ENCODE measurements at places on chromosomes 11 and 22.

DNA sequence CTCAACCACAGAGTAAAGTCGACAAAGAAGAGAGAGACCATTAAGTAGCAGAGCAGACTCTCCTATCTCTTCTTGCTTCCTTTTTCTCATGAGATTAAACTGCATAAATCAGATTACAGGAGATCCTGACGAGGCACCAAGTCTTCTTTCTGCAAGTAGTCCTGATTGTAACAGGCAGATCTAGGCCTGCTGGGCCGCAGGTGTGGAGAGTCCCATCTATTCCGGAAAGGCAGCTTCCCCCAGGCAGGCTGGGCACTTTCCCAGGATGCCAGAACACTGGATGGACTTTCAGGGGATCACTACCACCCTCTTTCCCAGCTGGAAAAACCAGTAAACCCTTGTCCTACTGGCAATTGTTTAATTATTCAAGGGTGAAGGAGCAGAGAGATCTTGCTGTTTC is 173.0 kb upstream of the CADM1 start:
- no peak for DNase-seq

- no peak for DNase-seq
Observed at GRCh38 chr22:43917521-43917920, 6.1 kb upstream of the PNPLA3 start.

- DNase-seq = no peak
Observed at GRCh38 chr11:2519862-2520735, 75.3 kb downstream of the KCNQ1 start.

DNA sequence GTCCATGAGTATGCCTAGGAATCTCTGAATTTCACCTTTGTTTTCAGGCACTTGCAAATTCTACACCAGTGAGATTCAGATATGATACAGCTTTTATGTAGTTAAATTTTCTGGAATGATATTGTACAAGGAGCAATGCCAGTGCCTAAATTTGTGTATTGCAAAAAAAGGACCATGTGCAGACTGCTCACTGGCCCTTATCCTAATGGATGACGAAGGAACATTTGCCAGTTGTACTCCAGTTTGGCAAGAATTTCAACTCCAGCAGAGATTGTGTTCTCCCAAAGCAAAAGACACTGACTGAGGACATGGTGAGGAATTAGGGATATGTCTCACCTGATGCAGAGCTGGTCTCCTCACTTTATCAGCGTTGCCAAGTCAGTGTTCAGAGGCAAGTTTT is 8.6 kb downstream of the NAT10 start:
- DNase-seq = no peak

DNA sequence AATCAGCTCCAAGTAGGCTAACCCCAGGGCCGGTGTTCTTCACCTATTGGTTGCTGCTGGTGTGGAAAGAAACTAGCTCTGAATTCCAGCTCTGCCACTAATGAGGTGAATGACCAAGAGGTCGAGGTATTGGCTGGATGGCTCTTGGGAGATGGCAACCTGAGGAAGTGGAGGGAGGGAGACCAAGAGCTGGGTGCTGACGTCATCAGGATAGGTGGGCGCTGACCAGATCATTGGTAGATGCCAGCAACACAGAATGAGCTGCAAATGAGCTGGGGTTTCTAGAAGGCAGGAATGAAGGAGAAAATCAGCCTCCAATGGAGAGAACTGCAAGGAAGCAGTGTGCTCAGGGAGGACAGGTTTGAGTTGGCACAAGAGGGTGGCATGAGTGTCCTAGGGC is 14.7 kb upstream of the CSF2RB start:
- DNase-seq = no peak

DNA sequence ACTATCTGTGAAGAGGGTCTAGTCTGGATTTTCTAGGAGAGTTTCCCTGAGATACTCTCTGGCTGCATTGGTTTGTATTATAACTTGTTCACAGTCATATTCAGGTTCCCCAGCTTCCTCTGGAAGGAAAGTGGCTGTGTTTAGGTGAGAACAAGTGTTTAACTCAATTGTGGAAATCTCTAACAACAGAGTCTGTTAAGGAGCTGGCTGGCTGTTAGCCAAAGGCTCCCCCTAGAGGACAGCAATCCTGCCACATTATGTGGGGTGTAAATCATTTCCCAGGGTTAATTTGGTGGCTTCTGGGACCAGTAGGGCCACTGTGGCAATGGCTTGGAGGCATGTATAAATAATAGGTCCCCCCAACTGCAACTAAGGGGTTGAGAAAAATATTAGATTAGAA is 18.4 kb downstream of the MS4A6E start:
- no peak for DNase-seq

GRCh38 chr11:2105511-2105910 is 33.7 kb downstream of the IGF2 start:
- no peak for DNase-seq

- DNase-seq = no peak
Observed at GRCh38 chr11:11208994-11209393, 144.1 kb downstream of the CSNK2A3 start.

DNA sequence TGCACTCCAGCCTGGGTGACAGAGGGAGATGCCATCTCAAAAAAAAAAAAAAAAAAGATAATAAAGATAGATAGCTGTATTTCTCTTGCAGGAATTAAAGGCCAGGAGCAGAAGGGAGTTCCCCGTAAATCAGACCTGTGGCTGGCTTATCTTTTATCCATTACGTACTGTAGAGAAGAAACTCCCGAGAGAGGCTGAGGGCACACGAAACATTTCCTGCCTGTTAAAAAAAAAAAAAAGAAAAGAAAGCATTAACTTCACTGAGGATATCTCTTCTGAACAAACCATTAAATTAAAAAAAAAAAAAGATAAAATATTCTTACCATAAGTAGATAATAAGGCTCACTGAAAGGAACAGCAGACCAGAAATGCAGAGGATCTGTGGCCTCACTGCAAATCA is 22.5 kb downstream of the P4HA3 start:
- DNase-seq = no peak

- no peak for DNase-seq
Observed at GRCh38 chr11:65362966-65363365, 8.4 kb downstream of the TIGD3 start.

- no peak for DNase-seq
Observed at GRCh38 chr11:104692751-104693150, 205.5 kb downstream of the CASP12 start.

DNA sequence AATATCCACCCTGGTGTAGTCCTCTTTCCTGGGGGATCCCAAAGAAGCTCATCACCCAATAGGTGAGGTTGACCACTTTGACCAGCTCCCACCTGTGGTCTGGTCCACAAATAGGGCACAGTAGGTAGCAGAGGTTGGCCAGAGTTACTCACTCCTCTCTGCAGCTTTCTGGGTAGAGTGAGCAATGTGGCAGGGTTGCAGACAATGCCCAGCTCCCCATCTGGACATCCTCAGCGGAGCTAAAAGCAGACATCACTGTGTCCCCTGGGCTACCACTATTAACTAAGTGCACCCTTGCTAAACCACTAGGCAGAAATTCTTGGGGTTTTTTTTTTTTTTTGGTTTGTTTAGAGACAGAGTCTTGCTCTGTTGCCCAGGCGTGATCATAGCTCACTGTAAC is 48.4 kb upstream of the TP53I11 start:
- DNase-seq = no peak

- no peak for DNase-seq
Observed at GRCh38 chr11:94650756-94651155, 83.6 kb downstream of the PIWIL4 start.

DNA sequence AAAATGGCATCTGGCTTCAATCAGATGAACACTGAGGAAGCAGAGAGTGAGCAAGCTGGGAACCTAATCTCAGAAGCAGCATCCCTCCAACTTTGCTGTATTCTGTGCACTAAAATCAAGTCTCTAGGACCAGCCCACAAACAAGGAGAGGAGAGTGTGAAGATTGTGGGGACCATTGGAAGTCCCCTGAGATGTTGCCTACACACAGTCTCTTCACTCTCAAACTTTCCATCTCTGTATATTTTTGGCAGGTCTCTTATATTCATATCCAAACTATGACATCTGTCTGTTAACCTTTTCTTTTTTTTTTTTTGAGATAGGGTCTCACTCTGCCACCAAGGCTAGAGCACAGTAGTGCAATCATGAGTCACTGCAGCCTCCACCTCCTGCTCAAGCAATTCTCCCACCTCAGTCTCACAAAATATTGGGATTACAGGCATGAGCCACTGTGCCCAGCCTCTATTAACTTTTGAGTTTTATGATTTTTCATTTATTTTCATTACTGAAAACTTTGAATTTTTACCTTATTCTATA is 1096.4 kb downstream of the TBC1D22A start:
- DNase-seq = no peak

- DNase-seq = no peak
Observed at GRCh38 chr11:92964471-92964870, 5.0 kb upstream of the MTNR1B start.

- no peak for DNase-seq
Observed at GRCh38 chr11:119218141-119218878, 12.2 kb downstream of the CBL start.

DNA sequence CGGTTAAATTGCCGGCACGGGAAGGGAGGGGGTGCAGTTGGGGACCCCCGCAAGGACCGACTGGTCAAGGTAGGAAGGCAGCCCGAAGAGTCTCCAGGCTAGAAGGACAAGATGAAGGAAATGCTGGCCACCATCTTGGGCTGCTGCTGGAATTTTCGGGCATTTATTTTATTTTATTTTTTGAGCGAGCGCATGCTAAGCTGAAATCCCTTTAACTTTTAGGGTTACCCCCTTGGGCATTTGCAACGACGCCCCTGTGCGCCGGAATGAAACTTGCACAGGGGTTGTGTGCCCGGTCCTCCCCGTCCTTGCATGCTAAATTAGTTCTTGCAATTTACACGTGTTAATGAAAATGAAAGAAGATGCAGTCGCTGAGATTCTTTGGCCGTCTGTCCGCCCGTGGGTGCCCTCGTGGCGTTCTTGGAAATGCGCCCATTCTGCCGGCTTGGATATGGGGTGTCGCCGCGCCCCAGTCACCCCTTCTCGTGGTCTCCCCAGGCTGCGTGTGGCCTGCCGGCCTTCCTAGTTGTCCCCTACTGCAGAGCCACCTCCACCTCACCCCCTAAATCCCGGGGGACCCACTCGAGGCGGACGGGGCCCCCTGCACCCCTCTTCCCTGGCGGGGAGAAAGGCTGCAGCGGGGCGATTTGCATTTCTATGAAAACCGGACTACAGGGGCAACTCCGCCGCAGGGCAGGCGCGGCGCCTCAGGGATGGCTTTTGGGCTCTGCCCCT is 529 bp upstream of the CCND1 start:
- DNase-seq = no peak

- no peak for DNase-seq
Observed at GRCh38 chr11:100561323-100561722, 125.8 kb upstream of the ARHGAP42 start.

GRCh38 chr11:105960252-105961245 is 61.5 kb downstream of the MSANTD4 start:
- no peak for DNase-seq

DNA sequence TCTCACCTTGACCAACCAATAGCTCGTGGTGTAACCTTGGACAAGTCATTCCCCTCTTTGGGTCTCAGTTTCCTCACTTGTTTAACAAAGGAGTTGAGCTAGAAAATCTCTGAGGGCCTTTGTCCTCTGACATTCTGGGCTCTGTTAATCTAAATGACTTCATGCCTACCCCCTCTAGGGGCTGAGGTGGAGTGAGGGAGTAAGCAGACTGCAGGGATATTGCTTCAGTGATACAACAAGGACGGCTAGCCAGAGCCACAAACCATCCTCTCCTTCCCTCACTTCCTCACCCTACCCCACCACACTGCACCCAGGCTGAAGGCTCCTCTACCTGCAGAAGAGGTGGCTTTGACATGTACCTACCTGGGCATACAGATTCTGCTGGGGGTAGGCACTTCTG is 34.8 kb downstream of the RELT start:
- DNase-seq = no peak

DNA sequence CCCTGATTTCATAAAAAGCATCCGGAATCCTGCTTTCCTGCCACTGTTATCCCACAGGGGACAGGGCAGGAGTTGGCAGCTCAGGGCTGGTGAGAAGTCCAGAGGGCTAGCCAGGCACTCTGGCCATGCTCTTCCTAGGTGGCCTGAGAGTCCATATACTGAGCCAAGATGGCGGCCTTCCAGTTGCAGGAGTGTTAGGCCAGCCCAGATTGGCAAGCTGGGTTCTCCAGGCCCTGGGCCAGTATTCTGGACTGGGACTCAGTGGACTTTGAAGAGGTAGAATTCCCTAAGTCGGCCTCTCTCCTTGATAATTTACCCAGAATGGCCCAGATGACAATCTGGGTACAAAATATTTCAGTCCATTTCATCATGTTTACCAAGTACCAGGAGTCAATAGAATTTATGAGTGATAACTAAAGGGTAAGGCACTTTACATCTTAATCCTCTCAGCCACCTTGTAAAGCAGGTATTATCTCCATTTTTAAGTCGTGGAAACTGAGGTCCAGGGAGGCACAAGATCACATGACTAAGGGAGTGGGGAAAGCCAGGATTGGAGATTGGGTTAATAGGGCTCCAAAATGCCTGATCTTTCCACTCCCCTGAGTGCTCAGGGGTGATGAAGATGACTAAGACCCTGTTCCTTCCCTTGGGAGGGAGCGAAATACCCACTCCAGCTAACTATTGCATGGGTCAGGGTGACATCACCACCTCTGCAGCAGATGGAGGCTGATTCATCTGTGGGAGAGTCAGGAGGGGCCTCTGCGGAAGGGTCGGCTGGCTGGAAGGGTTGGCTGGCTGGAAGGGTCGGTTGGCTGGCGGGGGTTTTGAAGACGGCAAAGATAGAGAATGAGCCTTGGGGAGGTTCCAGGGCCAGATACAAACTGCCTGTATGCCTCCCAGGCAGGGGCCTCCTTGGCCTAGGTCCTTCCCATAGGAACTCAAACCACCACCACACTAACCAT is 1.2 kb upstream of the MICALL1 start:
- DNase-seq = no peak

- DNase-seq = no peak
Observed at GRCh38 chr11:530960-531831, 4.2 kb downstream of the HRAS start.

- DNase-seq = no peak
Observed at GRCh38 chr11:15493921-15494620, 379.3 kb downstream of the INSC start.

- DNase-seq = no peak
Observed at GRCh38 chr11:69293087-69293486, 868 bp upstream of the MYEOV start.

DNA sequence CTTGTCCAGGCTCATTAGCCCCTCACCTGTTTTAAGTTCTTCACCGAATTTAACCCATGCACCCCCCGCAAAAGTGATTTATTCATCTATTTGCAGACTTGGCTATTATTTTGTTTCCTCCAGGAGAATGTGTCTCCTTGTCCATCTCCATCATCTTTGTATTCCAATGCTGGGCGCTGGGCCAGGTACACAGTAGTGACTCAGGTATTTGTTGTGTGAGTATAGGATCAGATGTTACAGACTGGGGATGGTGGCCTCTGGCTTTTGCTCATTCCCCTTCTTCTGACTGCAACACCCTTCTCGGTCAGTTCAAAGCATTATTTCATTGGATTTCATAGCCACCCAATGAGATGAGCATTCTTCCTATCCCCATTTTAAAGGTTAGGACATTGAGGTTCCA is 408.2 kb downstream of the MN1 start:
- no peak for DNase-seq
